ENCODE measurements at places on chromosomes 7 and 10. TPM values are rescaled to one million over a fixed set of nuclear protein-coding genes. Genes with fewer than 3 reads are reported as not detected.
A peak's percentile ranks its signal among the peaks of the same experiment; 100 is the strongest.

DNA sequence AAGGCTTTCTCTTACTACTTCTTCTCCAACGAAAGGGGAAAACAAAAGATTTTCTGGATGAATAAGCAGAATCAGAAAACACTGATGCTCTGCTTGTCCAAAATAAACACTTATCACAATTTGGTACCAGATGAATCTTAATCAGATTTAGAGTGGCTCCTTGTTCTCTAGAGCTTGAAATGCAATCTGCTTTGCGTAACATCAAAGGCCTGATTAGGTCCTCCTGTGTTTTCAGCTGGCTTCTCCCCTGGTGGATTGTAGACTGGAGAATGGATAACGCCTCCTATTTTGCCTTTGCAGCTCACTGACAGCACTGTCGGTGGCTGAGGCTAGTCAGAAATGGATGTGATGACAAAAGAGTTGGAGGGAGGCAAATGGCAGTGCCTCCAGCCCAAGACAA is 91.2 kb downstream of the FAM13C start:
- DNase-seq, result no peak

Gene ADIRF
- 90.6 TPM for total RNA-seq

GRCh38 chr10:11773761-11774441 is 31.7 kb downstream of the ECHDC3 start:
- no peak for DNase-seq

GRCh38 chr7:105690325-105690945 is 109.1 kb upstream of the EFCAB10 start:
- no peak for DNase-seq

Gene CCDC71L
- 17.4 TPM for total RNA-seq

- no peak for DNase-seq
Observed at GRCh38 chr10:113691381-113691780, 11.7 kb downstream of the CASP7 start.

Gene ITPRID1
- total RNA-seq, result 2.3 TPM

DNA sequence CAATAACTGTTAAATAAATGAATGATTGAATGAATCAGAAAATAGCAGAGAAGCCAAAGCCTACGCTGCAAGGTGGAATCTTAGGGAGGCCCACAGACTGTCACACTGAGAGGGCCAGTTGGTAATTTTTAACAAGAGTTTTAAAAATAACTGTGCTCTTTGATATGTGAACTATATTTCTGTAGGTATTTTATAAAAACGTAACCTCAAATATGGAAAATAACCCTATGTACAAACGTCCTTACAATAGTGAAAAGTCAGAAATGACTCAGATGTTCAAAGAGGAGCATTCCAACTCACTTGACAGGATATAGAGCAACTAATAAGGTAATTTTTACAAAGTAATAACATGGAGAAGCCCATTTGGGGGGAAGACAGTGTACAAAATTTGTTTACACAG is 18.9 kb upstream of the TMEM273 start:
- DNase-seq, result no peak

DNA sequence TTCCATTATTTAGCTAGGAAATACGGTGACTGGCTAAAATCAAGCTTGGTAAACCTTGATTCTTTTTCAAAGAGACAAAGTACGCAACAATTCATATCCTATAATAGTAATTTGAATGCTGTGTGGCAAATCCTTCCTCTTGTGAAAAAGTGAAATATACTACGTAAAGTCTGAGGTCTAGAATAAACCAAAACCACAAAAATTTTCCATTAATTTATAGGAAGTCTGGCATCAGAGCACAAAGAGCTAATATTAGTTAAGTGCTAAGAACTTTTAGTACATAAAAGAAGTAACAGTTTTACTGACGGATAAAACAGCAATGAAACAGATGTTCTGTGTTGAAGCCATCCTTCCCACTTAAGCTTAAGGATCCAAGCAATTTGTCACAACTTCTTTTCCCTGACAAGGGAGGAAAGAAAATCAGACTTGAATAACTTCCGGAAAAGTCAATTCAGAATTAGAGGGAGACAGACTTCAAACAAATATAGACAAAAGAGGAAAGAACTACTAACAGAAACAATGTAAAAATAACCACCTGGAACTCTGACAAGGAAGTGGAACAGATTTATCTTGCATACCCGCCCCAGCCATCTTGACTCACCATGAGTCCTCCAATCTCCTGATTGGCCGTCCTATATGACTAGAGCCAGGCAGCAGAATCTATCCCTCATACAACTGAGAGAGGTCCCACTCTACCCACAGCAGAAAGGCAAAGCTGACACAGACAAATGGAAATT is 34.6 kb downstream of the RHEB start:
- DNase-seq, result no peak

Gene AASS
- total RNA-seq, result 7.4 TPM

GRCh38 chr7:43615558-43616145 is 32.7 kb downstream of the STK17A start:
- DNase-seq, result no peak

GRCh38 chr7:20219446-20220292 is 2.5 kb upstream of the MACC1 start:
- DNase-seq, result peak; percentile 84

DNA sequence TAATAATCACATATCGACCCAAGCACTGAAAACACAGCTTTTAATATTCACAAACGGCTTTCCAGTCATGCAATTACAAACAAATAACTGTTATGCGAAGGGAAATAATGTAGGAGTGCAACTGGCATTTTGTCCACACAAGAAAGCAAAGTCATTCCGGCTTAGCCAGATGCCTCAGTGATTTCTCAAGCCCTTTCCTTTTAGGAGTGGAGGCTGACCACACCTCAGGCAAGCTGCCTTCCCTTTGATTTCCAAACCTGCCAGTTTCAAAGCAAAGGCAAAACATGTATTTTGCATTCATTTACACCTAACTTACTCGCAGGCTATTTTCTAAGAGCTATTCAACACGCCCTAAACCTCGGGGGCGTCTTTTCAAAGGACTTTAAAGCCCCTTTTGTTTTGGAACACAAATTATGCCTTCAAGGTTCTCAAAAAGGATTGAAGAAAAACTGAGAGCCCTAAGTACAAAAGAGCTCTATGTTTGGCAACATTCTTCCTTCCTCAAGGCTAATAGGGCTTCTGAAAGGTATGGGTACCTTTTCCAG is 109.6 kb downstream of the CPXM2 start:
- DNase-seq, result no peak

GRCh38 chr7:70416986-70417655 is 714.8 kb upstream of the GALNT17 start:
- DNase-seq, result no peak

Gene NME8
- not detected for total RNA-seq

- peak; percentile 92 for DNase-seq
Observed at GRCh38 chr10:21497177-21497807, 28.2 kb downstream of the SKIDA1 start.

Gene HOXA10
- 25.8 TPM for total RNA-seq

Gene SSC4D
- 0.32 TPM for total RNA-seq

Gene CFAP58
- 0.14 TPM for total RNA-seq

GRCh38 chr10:62759599-62760175 is 44.8 kb upstream of the ADO start:
- DNase-seq, result no peak

- DNase-seq, result no peak
Observed at GRCh38 chr10:21721000-21721665, 187.1 kb downstream of the MLLT10 start.

GRCh38 chr10:128817636-128818035 is 649.4 kb upstream of the MGMT start:
- no peak for DNase-seq

Gene UBTD1
- 0.49 TPM for total RNA-seq

GRCh38 chr10:132813001-132813401 is 27.1 kb upstream of the NKX6-2 start:
- DNase-seq, result no peak

GRCh38 chr10:124211921-124212320 is 118.5 kb upstream of the CHST15 start:
- no peak for DNase-seq

GRCh38 chr7:19089797-19090196 is 27.6 kb downstream of the TWIST1 start:
- DNase-seq, result no peak

GRCh38 chr10:72808001-72808400 is 85.5 kb upstream of the OIT3 start:
- no peak for DNase-seq

DNA sequence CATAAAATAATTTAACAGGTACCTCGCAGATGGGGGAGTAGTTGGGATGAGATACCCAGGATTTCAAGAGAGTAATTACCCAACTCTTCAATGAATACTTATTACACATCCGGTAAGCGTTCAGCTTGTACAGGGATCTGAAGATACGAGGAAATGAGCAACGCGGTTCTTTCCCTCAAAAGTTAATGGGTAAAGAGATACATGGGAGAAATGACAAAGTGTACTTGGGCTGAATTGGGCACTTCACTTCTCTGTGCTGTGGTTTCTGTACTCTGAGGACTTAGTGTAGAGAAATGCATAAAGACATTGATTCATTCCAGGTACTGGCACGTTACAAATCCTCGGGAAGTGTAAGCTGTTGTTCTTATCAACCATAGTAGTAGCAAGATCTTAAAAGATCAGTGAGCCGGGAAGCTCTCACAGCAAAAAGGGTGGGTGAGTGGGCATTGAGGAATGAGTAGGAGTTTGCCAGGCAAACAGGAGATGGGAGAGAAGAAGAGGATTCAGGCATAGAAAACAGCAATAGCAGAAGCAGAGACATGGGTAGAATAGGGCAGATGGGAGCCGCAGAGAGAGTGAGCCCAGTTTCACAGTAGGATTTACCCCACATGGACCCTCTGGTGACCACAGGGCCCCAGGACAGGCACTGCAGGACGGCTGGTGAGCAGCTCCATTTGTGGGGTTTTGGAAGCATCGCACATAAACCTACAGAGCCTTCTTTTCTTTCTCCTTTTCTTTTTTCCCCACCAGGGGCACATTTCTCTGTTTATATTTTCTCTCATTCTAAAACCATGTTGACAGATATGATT is 304.3 kb upstream of the PITRM1 start:
- DNase-seq, result no peak

DNA sequence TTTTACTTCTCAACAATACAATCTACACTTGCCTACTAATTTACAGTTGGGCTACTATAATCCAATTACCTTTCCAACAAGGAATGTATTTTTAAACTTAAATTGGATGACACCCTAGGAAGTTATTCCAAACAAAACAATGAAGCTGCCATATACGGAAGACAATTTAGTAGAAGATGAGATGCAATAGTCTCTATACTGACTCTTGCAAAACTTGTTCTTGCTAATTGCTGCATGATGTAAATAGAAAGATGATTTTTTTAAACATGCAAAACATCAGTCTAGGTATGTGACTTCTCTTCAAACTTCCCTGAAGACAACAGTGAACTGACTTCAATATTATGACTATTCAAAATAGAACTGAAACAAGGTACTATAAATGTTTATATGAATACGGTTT is 17.6 kb downstream of the NT5C3A start:
- no peak for DNase-seq

- DNase-seq, result no peak
Observed at GRCh38 chr10:17865351-17865750, 56.2 kb downstream of the MRC1 start.

Gene RBP3
- total RNA-seq, result not detected

DNA sequence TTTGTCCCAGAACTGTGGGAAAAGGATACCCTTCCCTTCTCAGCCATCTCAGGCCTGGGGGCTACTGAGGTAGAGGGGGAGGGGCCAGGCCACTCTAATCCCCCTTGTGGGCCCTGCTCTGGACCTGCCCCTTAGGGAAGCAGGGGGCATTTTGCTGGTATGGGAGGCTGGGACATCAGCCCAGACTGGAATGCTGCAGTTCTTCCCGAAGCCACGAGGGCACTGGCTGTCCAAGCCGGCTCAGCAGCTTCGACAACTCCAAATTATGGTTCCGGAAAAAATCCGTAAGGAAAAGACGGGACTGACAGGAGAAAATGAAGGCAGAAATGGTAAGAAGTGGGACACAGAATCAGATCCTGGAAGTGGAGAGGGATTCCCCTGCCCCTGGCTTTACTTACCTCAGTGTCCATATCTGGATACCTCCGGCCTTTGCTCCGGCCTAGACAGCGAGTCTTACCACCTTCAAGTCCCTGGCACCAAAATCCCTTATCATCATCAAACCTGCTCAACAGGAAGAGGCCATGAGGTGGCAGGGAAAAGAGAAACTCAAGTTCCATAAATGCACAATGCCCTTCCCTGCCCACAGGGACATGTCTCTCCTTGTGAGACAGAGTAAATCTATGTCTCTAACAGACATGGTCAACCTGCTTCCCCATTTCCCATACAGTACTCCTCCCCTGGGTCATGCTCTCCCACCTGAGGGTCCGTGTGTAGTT is 9.0 kb downstream of the NDST2 start:
- peak; percentile 27 for DNase-seq

GRCh38 chr10:4246881-4247358 is 461.9 kb upstream of the KLF6 start:
- DNase-seq, result no peak

GRCh38 chr7:111815354-111815753 is 253.1 kb upstream of the IMMP2L start:
- no peak for DNase-seq

DNA sequence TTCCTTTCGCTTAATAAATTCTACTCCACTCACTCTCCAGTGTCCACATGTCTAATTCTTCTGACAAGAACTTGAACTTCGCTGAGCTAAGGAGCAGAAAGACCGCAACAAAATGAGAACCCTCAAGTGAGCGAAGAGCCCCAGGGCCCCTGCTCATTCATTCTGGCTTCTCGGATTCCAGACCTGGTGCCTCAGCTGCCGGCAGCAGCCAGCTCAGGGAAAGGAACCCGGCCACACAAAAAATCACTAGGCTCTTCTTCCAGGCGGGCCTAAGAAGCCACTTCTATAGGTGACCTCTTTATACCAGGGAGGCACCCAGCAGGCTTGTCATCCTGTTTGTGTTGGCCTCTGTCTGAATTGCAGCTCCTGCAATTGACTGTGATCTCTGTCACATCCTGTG is 33.3 kb downstream of the OTUD1 start:
- no peak for DNase-seq

DNA sequence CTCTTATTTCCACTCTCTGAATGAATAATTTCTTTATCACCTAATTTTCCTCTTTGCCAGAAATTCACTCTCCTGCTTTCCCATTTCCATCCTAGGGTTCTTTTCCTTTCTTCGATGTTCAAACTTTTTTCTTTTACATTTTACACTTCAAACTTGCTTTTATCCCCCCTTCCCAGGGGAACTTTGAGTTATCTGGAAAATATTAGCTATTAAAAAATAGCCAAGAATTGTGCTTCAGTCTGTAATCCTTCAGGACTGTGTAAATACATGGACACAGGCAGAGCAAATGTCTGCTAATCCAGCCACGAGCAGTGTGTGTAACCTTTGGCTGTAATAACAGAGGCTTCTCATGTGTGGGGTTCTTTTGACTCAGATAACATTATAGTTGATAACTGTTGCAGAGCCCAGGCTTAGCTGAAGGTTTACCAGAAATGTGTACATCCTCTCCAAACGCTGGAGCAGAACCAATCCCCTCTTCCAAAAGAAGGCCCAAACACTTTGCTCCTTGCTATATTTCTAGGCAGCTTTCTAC is 4.6 kb downstream of the ASB4 start:
- DNase-seq, result no peak

GRCh38 chr10:16904049-16904448 is 86.8 kb upstream of the RSU1 start:
- no peak for DNase-seq

Gene DRGX
- 0.10 TPM for total RNA-seq

All from mucosa of descending colon (tissue), 3 donors.